ENCODE measurements at places on chromosomes 5 and 9.
A peak's percentile ranks its signal among the peaks of the same experiment; 100 is the strongest.

DNA sequence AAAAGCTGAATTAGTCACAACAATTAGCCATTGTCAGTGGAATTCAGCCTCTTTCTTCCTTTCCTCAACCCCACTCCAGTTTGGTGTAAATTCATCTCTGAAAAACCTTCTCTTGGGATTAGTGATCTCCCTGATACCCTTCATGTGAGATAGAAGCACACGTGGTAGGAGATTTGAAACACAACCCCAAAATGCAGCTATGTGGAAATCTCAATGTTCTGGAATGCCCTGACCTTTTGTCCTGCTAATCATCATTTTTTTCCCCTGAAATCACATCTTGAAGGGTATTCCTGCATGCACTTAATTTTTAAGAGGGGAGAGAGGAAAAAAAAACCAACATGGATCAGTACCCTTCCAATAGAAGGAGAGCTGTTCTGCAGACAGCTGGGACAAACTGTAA lies 612.6 kb downstream of the EBF1 start:
- no peak for DNase-seq

- DNase-seq = no peak
These were observed 11.1 kb upstream of the AQP3 start for GRCh38 chr9:33458444-33458843.

GRCh38 chr5:103243665-103244064 lies 14.9 kb upstream of the MACIR start:
- DNase-seq = no peak

DNA sequence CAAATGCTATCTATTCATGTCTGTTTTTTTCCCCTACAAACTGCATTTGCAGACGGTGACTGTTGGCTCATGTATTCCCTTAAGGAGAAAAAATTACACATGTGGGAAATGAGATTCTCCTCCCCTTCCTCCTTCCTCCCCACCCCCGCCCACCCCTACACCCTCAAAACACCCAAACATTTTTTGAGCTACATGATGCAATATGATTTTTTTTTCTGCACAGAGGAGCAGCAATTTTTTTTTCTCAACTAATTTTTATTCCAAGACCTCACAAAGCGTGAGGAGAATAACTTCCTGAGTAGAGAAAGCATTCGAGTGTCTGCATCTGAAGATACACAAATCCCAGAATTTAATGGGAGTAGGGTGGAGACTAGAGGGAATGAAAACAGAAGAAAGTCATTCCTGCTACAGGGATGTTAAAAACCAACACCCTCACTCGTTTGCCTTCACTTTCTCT lies 118.1 kb downstream of the PRDM6 start:
- DNase-seq = no peak

DNA sequence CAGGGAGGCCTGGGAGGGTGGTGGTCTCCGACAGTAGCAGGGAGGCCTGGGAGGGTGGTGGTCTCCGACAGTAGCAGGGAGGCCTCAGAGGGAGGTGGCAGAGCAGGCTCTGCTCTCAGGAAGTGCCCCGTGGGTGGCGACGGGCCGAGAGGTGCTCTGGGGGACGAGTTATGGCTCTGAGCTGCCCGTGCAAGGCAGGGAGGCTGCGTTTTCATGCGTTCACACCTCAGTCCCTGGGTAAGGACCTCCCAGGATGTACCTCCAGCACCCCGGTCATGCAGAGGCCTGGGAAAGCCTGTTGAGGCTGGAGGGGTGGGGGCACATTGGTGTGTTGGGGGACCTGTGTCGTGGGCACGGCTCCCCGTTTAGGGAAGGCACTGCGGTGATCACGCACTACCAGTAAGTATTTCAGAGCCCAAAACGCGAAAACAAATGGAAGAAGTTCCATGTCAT lies 37.4 kb upstream of the CLPTM1L start:
- DNase-seq = no peak

DNA sequence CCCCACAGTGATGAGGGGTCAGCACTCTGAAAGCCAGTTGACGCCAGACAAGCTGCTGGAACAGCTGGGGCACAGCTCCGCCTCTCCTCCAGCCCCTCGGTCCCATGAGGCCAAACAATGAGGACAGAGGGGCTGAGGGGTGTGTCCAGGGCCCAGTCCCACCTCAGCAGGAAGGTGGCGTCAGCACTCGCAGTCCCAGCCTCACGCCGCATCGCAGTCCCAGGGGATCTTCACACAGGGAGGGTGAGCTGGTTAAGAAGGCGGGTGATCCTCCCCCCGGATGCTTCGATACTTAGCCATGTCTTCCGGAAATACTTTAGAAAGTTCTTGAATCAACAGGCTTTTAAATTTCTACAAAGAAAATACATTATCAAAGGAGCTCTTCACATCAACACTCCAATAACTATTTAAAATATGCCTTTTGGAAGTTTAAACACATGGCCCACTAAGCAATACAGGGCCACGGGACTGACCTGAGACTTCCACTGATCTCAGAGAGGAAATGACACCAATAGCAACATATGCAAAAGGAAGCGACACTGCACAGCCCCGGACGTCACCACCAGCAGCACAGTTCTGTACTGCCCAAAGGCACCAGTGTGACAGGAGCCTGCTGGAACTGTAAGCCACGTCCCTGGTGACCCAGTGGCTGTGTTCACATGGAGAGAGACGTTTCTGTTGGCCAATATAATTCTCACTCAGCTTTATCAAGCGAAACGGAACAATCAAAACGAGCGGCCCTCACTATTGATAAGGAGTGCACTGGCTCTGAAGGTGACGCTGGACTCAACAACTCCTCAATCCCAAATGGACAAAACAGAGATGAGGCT lies 5.9 kb downstream of the MED10 start:
- DNase-seq = no peak

- DNase-seq = no peak
These were observed 42.8 kb downstream of the SPEF2 start for GRCh38 chr5:35660451-35660850.

DNA sequence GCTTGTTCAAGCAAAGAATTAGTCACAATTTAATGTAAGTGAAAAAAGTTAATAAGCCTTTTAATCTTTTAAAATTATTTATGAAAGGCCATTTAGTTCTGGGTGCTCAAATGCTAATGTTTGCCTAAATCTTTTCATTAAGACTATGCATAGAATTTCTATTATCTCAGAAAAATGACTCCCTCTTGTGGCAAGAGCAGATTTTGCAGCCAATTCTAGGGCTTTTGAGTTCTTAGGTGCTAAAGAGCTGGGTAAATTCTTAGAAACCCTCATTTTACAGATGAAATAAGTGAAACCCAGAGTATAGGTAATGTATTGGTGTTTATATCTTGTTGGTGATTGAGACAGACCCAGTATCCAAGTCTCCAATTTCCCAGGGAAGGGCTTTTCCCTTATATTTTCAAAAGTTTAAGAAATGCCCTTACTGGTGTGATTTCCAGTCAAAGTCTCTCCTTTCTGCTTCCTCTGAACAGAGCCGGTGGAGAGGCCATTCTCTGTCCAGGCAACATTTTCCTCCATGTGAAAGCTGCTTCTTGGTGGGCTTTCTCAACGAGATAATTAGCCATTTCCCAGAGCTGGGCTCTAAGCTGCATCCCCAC lies 24.1 kb upstream of the PCSK5 start:
- DNase-seq = no peak

DNA sequence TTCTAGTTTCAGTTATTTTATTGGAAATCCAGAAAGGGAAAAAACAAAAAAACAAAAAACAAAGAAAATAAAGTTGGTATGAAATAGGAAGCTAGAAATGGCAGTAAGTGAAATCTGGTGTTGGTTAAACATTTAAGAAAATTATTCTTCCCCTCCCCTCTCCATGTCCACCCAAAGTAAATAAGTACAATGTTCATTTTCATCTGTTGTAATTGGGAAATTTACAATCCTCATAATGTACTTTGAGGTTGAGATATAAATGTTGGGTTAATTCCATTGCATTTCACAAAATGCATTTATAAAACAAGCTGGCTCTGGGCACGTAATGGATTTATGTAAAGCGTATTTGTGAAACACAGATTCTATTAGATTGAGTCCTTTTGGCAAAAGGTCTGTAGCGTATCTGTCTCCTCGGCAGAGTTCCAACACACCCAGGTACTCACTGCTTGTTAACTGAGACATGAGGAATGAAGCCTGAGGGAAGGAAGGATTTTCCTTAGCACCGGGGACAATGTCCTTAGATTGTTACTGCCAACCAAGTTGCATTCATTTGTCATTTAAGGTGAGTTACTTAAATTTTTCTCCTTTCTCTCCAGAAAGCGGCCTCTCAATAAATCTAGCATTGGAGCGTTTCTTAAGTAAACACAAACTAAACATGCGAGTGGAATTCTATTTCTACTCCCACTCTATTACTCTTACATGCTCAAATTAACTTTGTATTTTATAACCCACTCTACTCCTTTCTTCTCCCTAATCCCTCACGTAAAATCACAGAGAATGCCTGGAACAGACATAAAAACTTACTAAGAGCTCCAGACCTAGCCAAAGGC lies 912.3 kb upstream of the WWC1 start:
- DNase-seq = no peak

- no peak for DNase-seq
These were observed 2.2 kb upstream of the ALDH1A1 start for GRCh38 chr9:72955126-72955455.

DNA sequence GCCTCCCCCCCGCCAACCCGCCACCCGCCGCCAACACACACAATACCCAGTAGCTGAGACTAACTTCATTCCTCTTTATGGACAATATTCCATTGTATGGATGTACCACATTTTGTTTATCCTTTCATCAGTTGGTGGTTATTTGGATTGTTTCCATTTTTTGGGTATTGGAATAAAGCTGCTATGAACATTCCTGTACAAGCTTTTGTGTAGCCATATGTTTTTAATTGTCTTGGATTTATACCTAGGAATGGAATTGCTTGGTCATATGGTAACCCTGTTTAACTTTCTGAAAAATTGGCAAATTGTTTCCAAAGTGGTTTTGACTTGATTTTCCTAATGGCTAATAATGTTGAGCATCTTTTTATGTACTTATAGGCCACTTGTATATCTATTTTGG lies 4.9 kb upstream of the UBTD2 start:
- no peak for DNase-seq

DNA sequence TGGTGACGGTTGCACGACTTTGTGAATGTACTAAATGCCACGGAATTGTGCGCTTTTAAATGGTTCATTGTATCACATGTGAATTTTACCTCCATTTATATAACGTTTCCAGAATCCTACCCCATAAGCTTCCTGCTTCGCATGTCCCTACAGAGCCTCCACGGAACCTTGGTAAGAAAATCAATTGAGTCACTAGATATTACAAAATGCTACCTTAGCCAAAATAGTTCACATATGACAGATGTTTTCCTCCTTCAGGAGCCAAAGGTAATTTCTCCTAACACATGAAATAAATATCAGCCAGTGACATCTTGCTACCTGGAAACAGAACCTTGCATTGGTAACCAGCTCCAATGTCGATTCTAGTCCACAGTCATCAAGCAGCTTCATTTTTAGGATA lies 125.1 kb downstream of the TTLL11 start:
- no peak for DNase-seq

- no peak for DNase-seq
These were observed 370.3 kb upstream of the IRX2 start for GRCh38 chr5:3121813-3122212.

- DNase-seq = peak; percentile 94
These were observed 168.5 kb downstream of the AUH start for GRCh38 chr9:91193087-91193657.

GRCh38 chr5:1460054-1460682 lies 14.9 kb upstream of the SLC6A3 start:
- no peak for DNase-seq

DNA sequence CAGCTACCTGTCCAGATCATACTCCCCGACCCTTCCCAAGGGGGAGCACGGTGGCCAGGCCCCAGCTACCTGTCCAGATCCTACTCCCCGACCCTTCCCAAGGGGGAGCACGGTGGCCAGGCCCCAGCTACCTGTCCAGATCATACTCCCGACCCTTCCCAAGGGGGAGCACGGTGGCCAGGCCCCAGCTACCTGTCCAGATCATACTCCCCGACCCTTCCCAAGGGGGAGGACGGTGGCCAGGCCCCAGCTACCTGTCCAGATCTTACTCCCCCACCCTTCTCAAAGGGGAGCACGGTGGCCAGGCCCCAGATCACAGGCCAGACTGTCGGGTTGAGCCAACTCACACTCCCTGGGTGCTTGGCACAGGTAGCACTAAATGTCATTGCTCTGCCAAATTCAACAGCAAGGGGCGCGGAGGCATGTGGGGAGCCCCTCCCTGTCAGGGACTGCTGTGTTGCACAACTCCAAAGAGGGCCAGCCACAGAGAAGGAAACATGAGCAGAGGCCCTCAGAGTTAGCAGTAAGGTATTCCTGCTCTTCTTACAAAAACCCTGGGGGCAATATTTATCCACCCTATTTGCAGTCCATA lies 136.9 kb downstream of the OLFM1 start:
- DNase-seq = no peak

GRCh38 chr9:33211695-33212393 lies 28.1 kb upstream of the SPINK4 start:
- DNase-seq = no peak

- no peak for DNase-seq
These were observed 13.0 kb downstream of the DNAJC18 start for GRCh38 chr5:139426203-139426885.

GRCh38 chr9:792331-793260 lies 48.9 kb upstream of the DMRT1 start:
- no peak for DNase-seq

- DNase-seq = no peak
These were observed 35.5 kb downstream of the PTGS1 start for GRCh38 chr9:122406070-122406890.

DNA sequence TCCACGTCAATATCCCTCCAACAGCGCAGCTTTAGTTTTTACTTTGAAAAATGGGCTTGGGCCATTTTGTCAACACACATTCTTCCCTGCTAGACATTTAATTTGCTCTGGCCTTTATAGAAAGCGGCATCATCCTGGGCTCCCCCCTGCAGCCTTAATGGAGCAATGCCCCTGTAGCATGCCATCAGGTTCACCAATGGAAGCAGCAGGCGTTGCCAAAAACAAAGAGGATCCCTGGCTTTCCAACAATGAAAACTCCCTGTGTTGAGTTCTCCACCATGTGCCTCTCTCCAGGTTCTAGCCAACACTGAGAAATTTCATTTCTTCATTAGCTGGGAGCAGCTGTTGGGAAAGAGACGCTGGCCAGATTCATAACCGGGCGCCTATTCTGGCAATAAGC lies 139.5 kb downstream of the ZNF622 start:
- DNase-seq = no peak

DNA sequence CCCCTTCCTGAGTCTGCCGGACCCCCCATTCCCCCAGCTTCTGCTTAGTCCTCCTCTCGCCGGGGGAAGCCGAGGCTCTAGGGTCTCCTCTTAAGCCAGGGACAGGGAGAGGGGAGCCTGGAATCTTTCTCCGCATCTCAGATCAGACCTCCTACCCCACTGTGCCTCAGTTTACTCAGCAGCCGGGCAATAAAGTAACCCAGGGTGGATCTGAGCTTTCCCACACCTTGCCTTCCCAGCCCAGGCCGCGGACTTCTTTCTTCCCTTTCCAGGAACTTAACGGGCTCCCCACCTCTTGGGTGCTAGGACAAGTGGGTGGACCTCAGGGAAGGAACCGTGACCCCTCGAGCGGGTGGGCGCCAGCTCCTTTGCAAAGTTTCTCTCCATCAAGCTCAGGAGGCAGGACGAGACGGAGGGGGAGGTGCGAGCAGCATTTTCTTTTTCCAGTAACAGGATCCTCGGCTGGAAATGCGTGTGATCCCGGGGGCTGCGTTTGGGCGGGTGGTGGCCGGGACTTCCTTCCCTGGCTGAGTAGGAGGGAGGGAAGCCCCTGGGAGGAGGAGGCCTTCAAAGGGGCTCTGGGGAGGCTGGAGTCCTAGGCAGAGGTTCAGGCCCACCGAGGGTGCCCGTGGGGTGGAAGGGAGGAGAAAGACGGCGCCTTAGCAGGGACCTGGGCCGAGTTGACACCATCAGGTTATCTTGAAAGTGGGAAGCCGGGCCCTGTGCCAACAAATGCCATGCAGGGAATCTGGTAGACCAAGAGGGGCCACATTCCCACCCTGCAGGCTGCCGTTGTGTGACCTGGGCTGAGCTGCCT lies 795 bp downstream of the DAB2IP start:
- DNase-seq = no peak
